Upper lobe of left lung (tissue), 6 donors: ENCODE measurements at places on chromosomes 4 and X. TPM values are rescaled to one million over a fixed set of nuclear protein-coding genes. Genes with fewer than 3 reads are reported as not detected.

DNA sequence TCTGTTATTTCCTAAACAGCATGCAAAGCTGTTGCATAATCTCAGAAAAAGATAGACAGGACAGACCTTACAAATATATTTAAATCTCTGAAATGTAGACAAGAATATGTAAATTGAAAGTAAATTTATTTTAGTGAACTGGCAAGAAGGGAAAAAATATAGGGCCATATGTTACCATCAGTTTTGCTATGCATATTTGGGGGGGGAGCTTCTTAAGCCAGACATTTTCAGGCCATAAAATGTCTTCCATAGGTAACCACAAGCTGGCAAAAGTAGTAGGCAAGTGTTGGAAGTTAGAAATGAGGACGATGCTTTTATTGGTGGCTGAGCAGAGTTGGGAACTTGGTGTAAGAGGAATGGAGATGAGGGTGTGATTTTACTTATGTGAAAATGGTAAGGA lies 272.0 kb upstream of the CXXC4 start:
- no peaks in the 10 kb centered on the region for H3K4me1 ChIP-seq
- no peaks in the 10 kb centered on the region for H3K36me3 ChIP-seq
- no peak overlapping the region for H3K27ac ChIP-seq
- no peak overlapping the region for H3K4me3 ChIP-seq

DNA sequence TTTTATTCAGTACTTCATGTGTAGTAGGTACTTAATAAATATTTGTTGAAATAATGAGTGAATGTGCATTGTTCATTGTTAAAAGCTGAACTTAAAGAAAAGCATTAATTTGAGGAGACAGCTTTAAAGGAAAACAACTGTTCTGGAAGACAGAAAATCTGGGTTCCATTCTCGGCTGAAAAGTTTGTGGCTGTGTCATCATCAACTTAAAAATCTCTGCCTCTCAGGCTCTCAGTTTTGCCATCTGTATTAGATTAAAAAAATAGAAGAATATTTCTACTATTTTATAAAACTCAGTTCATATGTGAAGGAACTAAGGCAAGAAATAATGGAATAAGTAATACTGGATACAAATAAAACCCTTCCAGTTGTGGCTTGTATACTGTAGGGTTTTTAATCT lies 62.5 kb downstream of the FSTL5 start:
- H3K4me1 ChIP-seq: no peaks in the 10 kb centered on the region
- DNase-seq: no peak
- no peaks in the 10 kb centered on the region for H3K36me3 ChIP-seq
- no peak overlapping the region for H3K4me3 ChIP-seq

- H3K27ac ChIP-seq: no peak overlapping the region
- no peaks in the 10 kb centered on the region for H3K27me3 ChIP-seq
- no peak for DNase-seq
- H3K4me1 ChIP-seq: no peaks in the 10 kb centered on the region
These were observed 218.4 kb upstream of the HCCS start for GRCh38 chrX:10892621-10893225.

DNA sequence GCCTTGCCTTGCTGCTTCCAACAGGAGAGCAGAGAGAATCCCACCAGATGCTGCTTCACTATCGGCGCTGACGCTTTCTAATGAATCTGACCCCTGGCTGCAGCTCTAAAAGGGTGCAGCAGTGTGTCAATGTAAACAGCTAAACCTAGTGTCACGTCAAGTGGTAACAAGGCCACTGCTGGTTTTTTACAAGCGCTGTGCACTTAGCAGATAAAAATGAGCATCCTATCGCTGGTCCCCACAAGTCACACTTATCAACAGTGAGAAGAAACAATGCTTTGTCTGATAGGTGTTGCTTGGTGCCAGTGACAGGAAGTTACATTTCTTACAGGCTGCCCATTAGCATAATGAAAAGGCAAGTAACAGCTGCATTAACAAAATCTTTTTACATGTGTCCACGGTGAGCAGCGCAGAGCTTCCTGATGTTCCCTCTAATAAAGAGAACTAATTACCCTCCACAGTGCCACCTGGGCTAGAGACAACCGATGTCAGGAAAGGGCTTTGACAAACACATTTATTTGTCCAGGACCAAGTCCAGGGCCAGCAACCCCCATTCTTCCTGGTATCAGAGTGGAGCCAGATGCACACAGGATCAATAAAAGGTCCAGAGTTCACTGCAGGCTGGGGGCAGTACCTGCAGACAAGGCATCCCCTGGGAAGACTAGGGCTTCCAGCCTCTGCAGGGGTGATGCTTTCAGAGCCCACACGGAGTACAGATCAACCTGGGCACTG lies 176.0 kb downstream of the MGST2 start:
- no peak for DNase-seq
- no peaks in the 10 kb centered on the region for H3K36me3 ChIP-seq
- peaks cover 14% of the 10 kb centered on the region for H3K4me1 ChIP-seq
- no peaks in the 10 kb centered on the region for H3K27me3 ChIP-seq

- H3K27ac ChIP-seq: no peak overlapping the region
- H3K36me3 ChIP-seq: no peaks in the 10 kb centered on the region
- no peaks in the 10 kb centered on the region for H3K27me3 ChIP-seq
- no peaks in the 10 kb centered on the region for H3K4me1 ChIP-seq
- H3K4me3 ChIP-seq: no peak overlapping the region
These were observed 229.6 kb downstream of the PRDM5 start for GRCh38 chr4:120692964-120693363.

DNA sequence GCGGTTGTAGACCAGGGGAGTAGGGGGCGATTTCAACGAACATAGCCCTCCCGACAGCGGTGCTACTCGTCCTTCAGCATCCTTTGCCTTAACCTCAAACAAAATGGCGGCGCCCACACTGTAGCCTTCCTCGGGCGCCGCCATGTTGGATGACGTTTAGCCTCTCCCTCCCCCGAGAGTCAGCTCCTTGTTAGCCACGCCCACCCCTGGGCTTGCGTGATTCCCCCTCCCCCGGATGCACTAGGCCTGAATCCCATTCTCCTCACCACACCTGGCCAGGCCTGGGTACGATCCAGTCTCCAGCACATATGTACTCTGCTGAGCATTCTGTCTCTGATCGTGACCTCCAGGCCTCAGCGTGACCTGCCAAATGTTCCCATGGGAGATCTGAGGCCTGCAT lies 49.0 kb upstream of the ZNF157 start:
- no peaks in the 10 kb centered on the region for H3K4me1 ChIP-seq
- no peaks in the 10 kb centered on the region for H3K27me3 ChIP-seq
- no peak overlapping the region for H3K27ac ChIP-seq
- no peaks in the 10 kb centered on the region for H3K36me3 ChIP-seq

- H3K27ac ChIP-seq: no peak overlapping the region
- no peak for DNase-seq
- H3K4me1 ChIP-seq: no peaks in the 10 kb centered on the region
- no peaks in the 10 kb centered on the region for H3K27me3 ChIP-seq
These were observed 365.0 kb downstream of the PPP3CA start for GRCh38 chr4:100982345-100982744.

- no peaks in the 10 kb centered on the region for H3K36me3 ChIP-seq
- no peak for DNase-seq
- H3K27ac ChIP-seq: no peak overlapping the region
These were observed 2.3 kb upstream of the XPNPEP2 start for GRCh38 chrX:129736491-129736890.

- no peak overlapping the region for H3K27ac ChIP-seq
- no peak for DNase-seq
- no peak overlapping the region for H3K4me3 ChIP-seq
- H3K36me3 ChIP-seq: no peaks in the 10 kb centered on the region
These were observed 250.1 kb upstream of the SMIM31 start for GRCh38 chr4:164503874-164504273.

NAT8L gene
- 0.37 TPM for total RNA-seq

LPAR4 gene
- total RNA-seq: not detected

CNKSR2 gene
- 4.2 TPM for total RNA-seq

LGI2 gene
- not detected for total RNA-seq

AMER1 gene
- 5.5 TPM for total RNA-seq
